Epithelial cell of prostate (primary cell): ENCODE measurements at places on chromosomes 4 and X.

- no peak for DNase-seq
Observed at GRCh38 chrX:96619588-96619987, 65.1 kb upstream of the DIAPH2 start.

DNA sequence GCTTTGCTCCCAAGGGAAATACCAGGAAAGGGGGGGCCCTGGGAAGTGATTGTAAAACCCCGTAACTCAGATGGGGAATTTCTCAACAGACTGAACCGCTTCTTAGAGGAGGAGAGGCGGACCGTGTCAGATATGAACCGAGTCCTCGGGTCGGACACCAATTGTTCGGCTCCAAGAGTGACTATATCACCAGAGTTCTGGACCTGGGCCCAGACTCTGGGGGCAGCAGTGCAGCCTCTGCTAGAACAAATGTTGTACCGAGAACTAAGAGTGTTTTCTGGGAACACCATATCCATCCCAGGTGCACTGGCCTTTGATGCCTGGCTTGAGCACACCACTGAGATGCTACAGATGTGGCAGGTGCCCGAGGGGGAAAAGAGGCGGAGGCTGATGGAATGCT lies 1.0 kb downstream of the PNMA3 start:
- no peak for DNase-seq

DNA sequence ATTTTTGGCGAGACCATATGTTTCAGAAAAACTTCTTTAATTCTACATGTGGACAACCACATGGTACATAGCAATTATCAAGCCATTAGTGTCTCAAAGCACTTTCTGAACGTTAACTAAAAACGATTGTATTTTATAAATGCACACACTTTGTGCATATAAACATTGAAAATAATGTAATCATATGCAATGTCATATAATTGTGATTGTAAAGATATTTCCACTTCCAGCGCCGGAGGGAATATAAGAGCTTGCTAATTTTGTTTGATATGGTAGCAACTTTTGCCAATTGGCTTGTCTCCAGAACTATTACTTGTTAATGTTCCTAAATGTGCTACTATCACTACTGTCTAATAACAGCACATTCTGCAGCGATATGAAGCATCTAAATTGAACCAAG lies 162.3 kb upstream of the SMIM31 start:
- no peak for DNase-seq

GRCh38 chr4:40192114-40193015 lies 4.5 kb upstream of the RHOH start:
- DNase-seq: no peak

DNA sequence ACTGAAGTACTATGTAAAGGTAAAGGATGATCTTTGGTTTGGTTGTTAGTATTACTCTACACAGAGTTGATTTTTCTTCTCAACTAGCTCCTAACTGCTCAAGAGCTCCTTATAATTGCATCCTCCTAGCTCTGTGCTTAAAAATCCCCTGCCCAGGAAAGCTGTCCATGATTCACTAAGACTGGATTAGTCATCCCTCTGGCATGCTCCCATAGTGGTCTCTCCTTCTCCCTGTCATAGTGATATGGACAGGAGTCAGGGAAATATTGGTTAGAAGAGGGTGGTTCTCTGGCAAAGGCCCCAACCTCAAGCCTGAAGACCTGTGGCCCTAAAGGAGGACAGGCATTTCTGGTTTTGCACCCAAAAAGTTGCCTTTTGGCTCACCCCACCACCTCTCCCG lies 242.3 kb upstream of the KCNIP4 start:
- no peak for DNase-seq
